ENCODE measurements at places on chromosomes 1 and 21.

DNA sequence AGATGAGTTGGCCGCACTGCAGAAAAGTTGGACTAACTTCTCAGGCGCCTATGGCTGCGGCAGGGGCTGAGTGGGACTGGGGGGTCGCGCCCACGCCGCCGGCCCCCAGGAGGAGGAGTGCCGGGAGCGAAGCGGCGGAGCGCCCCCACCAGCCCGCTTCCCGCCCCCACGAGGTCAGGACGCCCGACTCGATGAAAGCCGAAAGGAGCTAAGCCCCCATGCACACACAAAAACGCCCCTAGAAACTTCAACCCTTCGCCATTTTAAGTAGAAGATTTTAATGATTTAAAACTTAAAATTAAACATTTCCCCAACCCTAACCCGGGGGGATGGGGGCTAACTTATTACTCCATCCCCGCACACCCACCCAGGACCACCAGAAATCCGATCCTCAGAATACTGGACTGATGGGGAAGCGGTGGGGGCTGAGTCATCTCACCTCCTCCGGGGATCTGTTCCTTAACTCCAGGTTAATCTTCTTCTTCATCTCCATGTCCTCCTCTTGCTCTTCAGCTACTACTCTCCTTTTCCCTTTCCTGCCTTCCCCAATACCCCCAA is 539 bp downstream of the ANP32E start:
- DNase-seq: peak; percentile 47

DNA sequence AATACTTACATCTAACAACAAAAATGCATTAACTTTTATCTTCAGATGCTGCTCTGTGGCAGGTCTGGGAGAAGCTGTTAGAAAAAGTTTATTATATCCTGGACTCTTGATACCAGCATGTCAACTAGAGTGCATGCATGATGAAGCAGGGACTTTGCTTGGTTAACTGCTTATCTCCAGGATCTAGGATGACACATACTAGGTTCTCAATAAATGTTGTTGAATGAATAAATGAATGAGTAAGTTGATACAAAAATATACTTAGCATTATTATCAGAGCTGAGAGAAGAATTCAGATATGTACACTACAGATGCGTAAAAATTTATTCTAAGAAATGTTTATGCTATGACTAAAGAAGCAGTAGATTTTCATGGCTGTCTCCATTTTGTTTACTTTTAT is 304.3 kb downstream of the LTN1 start:
- DNase-seq: no peak

DNA sequence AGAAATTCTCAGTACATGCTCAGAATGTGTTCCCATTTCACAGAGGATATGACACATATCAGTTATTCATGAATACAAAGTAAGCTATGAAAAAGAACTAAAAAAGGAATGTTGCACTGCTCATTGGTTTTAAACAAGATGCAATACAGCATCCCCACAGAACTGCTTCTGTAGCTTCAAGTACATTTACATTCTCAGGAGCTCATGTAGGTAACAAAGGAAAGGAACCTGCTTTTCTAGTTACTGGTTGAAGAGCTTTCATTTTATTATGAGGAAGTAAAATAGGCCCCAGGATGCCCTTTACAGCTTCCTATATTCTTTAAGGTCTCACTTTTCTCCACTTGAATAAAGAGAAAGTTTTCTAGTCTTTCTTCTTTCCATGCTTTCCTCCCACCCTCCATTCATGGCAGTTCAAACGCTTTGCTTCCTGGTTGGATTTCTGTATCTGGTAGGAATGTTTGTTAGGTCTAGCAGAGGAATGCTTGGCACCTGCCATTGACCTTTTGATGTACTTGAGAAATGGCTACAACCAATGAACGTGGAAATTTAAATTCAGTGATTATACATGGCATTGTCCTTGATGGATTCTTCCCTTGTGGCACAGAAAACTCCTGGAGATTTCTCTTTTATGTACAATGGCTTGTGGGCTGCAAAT is 27.1 kb upstream of the KCNK2 start:
- no peak for DNase-seq

GRCh38 chr1:68974447-68974846 is 477.6 kb upstream of the DEPDC1 start:
- DNase-seq: no peak

DNA sequence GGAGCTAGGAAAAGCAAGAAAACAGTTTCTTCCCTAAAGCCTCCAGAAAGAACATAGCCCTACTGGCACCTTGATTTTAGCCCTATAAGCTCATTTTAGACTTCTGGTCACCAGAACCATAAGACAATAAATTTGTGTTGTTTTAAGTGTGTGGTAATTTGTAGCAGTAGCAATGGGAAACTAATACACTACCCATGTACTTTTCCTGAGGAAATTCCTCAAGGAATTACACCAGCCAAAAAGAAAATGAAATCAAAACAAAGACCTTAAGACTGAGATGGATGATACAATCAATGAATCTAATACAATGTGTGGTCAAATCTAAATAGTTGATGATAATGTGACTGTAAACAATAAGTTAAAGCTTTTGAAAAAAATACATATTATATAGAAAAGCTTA is 11.8 kb downstream of the VAMP4 start:
- no peak for DNase-seq

- no peak for DNase-seq
Measured at GRCh38 chr1:195773931-195774330, 834.3 kb downstream of the KCNT2 start.

All from anterior cingulate cortex (tissue), 58 donors.